ENCODE measurements at places on chromosomes 16 and 17.

DNA sequence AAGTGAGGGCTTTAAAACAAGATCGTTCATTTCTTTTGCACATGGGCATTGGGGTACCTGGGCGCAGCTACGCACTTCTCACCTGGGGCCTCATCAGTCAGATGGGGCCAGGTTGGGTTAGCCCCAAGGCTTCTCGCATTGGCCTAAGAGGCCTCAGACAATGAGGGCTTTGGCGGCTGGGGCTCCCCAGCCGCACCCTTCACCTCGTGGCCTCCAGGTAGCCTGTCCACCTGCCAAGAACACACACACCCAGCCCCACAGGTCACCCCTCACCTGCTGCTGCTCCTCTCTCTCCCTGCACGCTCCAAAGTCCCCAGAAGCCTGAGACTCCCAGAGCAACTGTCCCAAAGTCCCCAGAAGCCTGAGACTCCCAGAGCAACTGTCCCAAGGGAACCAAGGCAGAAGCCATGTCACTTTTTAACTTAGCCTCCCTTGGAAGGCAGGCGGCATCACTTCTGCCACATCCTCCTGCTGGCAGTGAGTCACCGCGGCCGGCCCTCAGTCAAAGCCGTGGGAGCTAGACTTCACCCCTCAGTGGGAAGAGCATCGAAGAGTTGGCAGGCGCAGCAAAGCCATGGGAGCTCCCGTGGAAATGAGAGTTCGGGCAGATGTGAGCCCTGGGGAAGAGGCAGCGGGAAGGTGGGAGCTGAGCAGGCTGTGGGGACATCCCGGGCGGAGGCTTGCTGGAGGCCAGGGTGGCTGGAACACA, 78.9 kb upstream of the PLCG2 start:
- no peak for DNase-seq

DNA sequence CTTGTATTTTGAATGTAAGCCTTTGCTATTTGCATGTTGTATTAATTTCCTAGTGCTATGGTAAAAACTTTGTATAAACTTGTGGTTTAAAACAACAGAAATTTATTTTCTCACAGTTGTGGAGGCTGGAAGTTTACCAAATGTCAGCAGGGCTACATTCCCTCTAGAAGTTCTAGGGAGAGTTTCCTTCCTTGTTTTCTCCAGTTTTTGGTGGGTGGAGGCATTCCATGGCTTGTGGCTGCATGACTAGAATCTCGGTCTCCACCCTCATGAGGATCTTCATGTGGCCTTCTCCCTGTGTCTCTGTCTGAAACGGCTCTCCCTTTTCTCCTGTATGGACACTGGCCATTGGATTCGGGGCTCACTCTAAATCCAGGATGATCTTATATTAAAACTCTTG, 482.2 kb upstream of the GOT2 start:
- no peak for DNase-seq

- DNase-seq: no peak
Observed at GRCh38 chr17:5701381-5701780, 117.1 kb upstream of the NLRP1 start.

DNA sequence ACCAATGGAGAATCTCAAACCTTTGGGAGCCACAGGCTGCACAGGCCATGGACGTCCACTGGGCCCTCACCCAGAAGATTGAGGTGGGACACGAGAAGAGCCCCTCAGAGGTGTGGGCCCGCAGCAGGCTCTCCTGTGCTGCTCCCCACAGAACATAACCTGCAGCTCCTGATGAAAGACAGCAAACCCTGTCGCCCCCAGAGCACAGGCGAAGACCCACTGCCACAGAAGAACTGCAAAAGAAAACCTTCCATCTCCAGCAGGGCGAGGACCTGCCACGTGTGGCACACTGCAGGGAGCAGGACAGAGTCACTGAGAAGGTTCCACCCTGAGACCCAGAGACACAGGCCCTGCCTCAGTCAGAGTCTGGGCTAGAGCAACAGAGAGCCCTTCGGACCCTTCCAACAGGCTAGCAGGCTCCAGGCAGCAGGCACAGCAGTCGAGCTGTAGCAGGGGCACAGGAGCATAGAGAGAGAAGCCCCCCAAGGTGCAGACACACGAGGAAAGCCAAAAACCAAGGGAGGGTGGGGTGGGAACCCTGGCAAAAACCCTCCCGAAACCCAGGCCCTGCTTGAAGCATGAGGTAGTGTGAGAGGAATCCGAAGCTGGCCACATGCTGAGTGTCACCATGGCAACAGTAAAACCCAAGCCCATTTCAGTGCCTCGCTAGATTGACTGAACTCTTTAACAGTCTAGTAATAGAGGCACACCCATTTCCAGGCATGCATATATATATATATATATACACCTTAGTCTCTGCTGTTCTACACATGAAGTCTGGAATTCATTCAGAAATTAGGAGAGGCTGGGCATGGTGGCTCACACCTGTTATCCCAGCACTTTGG, 60.0 kb upstream of the CHMP6 start:
- peak; percentile 64 for DNase-seq

GRCh38 chr17:13355054-13355453, 246.7 kb downstream of the HS3ST3A1 start:
- no peak for DNase-seq

- DNase-seq: no peak
Observed at GRCh38 chr17:1839516-1839915, 9.7 kb downstream of the RPA1 start.

DNA sequence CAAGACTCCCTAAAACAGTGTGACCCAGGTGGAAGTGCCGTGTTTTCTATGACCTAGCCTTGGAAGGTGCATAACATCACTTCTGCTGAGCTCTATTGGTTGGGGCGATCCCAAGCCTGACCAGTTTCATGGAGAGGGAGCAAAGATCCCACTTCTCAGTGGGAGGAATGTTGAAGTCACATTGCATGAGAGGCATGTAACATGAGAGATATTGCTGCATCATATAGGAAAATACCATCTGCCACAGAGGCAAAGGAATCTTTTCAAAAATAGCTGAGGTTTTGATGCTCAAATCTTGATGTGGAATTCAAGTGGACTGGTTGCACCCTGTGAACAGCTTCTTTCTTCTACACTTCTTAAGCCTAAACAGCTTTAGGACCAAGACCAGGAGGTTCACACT, 56.4 kb upstream of the NLRP1 start:
- no peak for DNase-seq

DNA sequence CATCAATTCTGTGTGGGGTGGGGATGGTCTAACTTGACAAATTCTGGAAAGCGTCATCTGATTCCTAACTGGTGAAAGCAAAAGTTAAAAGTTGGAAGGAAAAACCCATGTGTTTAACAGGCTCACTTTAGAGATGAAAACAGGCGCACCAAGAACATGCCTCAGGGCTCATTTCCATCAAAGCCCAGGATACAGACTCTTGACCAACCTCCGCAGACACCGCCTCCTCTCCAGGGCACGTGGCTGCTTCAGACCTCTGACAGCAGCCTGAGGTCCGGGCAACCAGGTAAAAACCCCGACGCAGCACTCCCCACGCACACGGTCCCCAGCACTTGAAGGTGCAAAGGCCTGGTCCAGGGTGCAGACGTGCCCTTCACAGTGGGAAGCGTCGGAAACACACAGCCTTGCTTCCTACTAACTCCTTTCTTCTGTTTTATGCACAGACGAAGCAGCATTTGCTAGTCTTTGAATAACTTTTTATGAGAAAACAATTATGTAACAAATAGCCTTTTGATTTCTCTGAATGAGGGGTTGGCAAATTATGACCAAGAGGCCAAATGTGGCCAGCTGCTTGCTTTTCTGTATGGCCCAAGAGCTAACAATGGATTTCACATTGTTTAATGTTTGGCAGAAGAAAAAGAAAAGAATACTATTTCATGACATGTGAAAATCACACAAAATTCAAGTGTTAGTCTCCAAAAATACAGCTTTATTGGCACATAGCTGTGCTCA, 44.2 kb upstream of the TRAP1 start:
- no peak for DNase-seq

- DNase-seq: no peak
Observed at GRCh38 chr16:58492066-58492465, 7.9 kb upstream of the NDRG4 start.

DNA sequence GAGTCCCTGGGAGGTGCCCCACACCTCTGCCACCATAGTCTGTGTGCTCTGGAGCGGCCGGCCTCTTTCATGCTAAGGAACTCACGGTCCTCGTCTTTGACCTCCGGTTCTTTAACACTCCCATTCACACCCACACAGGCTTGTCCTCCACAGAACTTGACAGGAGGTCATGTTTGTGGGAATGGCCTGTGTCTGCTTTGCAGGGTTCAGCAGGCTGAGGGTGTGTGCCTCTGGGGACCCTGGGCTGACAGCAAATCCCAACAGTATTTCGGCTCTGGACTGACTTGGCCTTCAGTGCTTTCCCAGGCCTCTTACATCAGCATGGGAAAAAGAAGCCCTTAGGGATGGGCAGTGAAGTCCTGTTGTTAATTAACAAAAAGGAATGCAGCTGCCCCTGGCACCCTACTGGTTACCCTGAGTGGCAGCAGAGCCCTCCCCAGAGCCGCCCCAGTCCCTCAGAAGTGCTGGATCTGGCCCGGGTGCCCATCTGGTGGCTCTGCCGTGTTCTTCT, 35.4 kb upstream of the ADORA2B start:
- DNase-seq: no peak

- no peak for DNase-seq
Observed at GRCh38 chr17:76726776-76727718, at the start of gene METTL23. TSS of gene METTL23 (plus strand) at chr17:76726839. CDS start at chr17:76729711, 2,872 bp downstream.

- no peak for DNase-seq
Observed at GRCh38 chr16:2710021-2710710, 9.9 kb downstream of the PRSS27 start.

Data from fibroblast of the conjunctiva (primary cell).